ENCODE measurements at places on chromosomes 3 and 15.

DNA sequence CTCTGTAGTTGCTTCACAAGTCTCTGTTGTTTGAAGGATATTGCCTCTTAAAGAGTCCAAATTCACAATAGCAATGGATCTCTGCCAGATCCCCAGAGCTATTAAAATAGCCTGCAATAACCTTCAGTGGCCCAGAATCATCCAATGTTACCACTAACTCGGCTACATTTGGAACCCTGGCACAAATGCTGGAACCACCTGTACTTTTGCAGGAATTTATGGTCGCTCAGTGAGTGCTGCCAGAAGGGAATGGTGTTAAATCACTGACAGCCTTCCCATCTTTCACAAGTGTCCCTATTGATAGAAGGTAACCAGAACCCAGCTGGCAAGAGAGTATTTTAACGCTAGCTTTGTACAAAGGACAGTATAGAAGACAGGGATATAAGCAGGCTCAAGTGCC, 298.8 kb upstream of the PLSCR5 start:
- no peak for DNase-seq

DNA sequence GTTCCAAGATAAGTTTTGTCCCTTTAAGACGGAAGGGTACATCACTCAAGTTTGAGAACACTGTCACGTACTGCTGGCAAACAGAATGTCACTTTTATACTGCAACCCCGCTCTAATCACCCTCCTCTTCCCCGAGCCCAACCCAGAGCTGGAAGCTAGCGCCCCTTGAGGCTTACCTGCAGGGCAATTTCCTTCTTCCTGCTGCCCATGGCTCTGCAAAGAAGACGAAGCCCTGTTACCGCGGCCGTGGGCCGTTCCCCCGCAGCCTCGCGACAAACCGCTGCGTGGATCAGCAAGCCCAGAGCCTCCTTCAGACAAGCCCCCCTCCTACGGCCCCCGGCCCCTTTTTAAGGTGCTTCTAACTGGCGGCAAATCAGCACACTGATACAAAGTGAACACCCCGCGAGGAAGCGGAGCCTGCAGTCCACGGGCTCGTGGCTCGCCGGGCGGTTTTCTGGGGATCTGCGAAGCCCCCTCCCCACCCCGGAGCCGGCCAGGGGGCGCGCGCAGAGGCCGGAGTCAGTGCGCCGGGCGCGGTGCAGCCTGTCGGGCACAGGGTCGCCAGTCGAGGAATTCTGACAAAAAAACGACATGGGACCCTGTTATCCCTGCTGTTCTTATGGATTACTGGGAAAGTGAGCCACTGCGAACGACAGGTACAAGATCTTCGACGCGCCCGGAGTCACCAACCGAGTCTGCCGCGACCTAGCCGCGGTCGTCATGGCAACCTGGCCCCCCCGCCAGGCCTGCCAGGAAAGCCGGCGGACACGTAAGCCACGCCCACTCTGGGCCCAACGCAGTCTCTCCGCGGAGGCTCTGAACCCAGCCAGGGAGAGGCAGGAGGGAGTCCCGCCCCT, at the start of gene NME9:
Gene NME9 (minus strand): TSS at position 725 of the 857 bp plus-strand sequence. CDS start 516 bp downstream, at position 209.
- peak; percentile 71 for DNase-seq

GRCh38 chr3:80542456-80542855, 774.7 kb upstream of the ROBO1 start:
- DNase-seq: no peak

- DNase-seq: no peak
Measured at GRCh38 chr15:52689562-52689961, 10.4 kb upstream of the ATOSA start.

DNA sequence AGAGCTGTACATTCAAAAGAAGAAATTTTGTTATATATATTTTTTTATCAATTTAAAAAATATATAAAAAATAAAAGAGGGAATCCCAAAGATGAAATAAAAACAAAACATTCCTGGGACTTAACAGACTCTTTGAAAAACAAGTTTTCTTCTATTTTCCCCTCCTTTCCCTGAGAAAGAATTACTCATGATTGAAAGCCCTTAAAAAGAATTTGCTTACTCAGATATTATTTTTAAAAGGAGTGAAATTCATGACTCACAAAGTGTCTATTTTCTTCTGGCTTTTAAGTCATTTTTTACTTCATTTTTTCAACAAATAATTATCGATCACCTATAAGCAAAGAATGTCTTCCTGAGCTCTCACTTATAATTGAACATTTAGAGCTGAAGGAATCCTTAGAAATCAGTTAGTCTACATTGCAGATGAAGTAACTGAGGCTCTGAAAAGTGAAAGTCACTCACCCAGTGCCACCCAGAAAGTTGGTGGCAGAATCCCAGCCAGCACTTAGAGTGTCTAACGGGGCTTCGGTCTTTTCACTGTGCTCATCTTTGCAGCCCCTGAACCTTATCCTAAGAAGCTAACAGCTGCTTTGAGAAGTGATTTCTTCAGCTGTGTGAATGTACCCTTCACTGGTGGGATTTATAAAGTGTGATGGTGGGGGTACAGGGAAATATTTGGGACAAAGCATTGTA, 42.5 kb upstream of the NUDT16 start:
- DNase-seq: no peak

GRCh38 chr3:158456114-158456513, 114.9 kb upstream of the MLF1 start:
- DNase-seq: no peak
